ENCODE measurements at places on chromosomes 3 and 15. TPM values are rescaled to one million over a fixed set of nuclear protein-coding genes. Genes with fewer than 3 reads are reported as not detected.

STRIT1 gene
- total RNA-seq: not detected

ZIC1 gene
- 0.42 TPM for total RNA-seq

LIPH gene
- 1.3 TPM for total RNA-seq

SRGAP3 gene
- 0.35 TPM for total RNA-seq

ROBO2 gene
- total RNA-seq: 1.7 TPM

Measured in K562 (cell line).